Thymus (tissue), 14 donors: ENCODE measurements at places on chromosomes 16 and 17. TPM values are rescaled to one million over a fixed set of nuclear protein-coding genes. Genes with fewer than 3 reads are reported as not detected.

DNA sequence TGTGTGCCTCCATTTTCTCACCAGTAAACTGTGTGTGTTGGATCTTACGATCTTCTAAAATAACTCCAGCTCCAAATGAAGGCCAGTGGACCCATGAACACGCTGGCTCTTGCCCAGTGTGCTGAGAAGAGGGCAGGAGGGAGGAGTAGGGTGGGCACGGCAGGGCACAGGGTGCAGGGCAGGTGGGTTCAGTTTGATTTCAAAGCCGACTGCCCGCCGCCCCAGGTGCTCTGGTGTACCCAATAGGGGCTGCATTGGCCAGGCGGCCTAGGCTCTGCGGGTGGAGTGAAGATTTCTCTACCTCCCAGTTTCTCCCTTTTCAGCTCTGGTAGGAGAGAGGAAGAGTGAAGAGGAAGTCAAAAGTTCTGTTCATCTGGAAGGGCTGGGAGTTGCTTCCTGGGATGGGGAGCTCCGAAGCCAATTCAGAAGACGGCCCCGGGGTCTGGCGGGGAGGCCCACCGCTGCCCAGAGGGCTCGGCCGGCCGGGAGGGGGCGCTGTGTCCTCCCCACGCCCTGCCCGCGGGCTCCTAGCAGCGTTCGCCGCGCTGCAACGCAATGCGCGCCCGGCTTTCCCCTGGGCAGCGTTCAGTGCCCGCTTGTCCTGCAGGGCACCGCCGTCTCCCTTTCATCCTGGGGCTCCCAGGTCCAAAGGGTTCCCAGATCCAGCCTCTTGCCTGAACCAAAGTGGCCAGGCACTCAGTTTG is 1.1 kb upstream of the CRHR1 start:
- H3K36me3 ChIP-seq = no peaks in the 10 kb centered on the region
- H3K4me3 ChIP-seq = no peak overlapping the region
- no peak for DNase-seq
- H3K4me1 ChIP-seq = peaks cover 8% of the 10 kb centered on the region
- H3K27ac ChIP-seq = no peak overlapping the region

ODAD4 gene
- total RNA-seq = 0.61 TPM

DNA sequence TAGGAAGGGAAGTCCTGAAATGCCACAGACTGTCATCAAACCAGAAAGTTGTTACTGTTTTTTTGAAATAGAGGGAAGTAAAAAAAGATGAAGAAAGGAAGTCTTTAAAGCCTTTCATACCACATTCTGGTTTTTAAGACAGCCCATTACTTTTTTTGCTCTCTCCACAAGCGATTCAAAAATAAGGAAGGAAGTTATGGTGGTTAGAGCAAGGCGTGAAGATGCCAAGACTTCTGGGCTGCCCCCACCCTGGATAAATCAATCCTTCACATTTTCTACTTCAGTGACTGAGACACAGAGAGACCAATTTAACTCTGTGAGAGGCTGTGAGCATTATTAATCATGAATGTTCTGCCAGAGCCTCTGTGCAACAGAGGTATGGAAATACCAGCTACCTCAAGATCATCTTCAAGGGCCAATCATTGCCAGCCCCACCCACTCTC is 82.3 kb upstream of the BCAR1 start:
- no peak overlapping the region for H3K27ac ChIP-seq
- no peaks in the 10 kb centered on the region for H3K36me3 ChIP-seq
- no peak overlapping the region for H3K4me3 ChIP-seq

GRCh38 chr17:51524524-51524923 is 264.2 kb downstream of the UTP18 start:
- H3K27me3 ChIP-seq = peaks cover 2% of the 10 kb centered on the region
- H3K27ac ChIP-seq = no peak overlapping the region

PERCC1 gene
- total RNA-seq = not detected

DNA sequence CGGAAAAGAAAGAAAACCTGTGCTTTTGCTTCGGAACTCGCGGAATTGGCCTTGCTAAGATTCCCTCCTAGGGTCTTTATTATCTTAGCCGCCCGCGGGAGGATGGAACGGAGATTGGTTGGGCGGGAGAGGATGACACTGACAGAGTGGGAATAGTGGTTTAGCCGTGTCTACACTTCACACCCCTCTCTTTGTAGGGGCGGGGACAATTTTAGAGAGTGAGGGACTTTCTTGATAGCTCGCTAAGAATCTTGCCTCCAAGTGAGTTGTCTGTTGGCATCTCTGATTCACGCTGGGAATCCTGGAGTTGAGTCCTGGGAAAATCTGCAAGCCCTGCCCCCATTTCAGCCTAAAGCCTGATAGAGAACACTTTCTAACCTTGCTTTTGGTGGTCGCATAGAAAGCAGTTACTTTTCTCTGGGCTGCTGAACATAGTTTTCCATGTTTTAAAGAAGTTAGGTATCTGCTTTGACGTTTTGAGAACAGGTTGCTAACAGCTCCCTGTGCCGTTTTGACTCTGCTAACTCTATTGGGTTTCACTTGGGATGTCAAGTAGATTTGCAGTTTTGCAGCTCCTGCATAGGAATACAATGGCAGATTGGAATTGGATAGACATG is 697 bp downstream of the NOL11 start:
- peaks cover 13% of the 10 kb centered on the region for H3K4me1 ChIP-seq
- peak overlapping the region; percentile 90 for H3K4me3 ChIP-seq

GRCh38 chr16:27826893-27827289 is 236.6 kb downstream of the GSG1L start:
- H3K36me3 ChIP-seq = no peaks in the 10 kb centered on the region
- H3K4me1 ChIP-seq = no peaks in the 10 kb centered on the region
- no peak for DNase-seq

TNFRSF13B gene
- 0.14 TPM for total RNA-seq

GRCh38 chr17:2034806-2035540 is 5.0 kb downstream of the DPH1 start:
- no peak for DNase-seq
- peaks cover 14% of the 10 kb centered on the region for H3K36me3 ChIP-seq
- H3K4me3 ChIP-seq = no peak overlapping the region
- peaks cover 11% of the 10 kb centered on the region for H3K4me1 ChIP-seq
- no peaks in the 10 kb centered on the region for H3K27me3 ChIP-seq
- no peak overlapping the region for H3K27ac ChIP-seq

GRCh38 chr16:88309908-88310265 is 72.9 kb upstream of the ZNF469 start:
- H3K4me3 ChIP-seq = no peak overlapping the region
- no peaks in the 10 kb centered on the region for H3K4me1 ChIP-seq
- no peak overlapping the region for H3K27ac ChIP-seq
- no peak for DNase-seq
- no peaks in the 10 kb centered on the region for H3K36me3 ChIP-seq

DNA sequence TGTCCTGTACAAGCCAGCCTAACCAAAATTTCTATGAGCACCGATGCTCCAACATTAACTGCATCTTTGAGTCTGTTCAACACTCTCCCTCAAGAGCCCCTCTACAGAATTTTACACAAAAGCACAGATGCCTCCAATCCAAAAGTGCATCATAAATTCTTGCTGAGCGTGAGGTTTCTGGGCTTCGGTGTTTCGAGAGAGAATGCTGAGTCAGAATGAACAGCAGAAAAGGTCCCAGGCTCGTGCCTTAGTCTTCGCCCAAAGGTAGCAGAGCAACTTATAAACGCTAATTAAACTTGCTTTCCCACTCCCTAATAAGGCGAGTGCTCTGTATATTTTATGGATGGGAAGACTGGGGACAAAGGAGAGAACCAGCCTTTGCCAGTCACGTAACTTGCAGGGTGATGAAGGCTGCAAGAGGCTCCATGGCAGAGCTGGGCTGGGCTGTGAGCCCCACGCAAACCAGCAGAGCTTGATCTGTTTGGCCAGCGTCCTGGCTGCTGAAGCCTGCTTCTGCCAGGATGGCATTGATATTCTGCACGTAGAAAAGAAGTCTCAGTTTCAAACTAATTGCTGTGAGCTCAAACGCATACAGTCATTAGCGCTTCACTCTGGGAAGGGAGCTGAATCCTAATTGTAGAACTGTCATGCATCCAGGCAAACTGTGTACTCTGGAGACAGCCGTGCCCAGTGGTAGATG is 138.5 kb downstream of the DNAH9 start:
- H3K4me3 ChIP-seq = no peak overlapping the region
- no peak for DNase-seq
- H3K4me1 ChIP-seq = no peaks in the 10 kb centered on the region
- H3K27me3 ChIP-seq = no peaks in the 10 kb centered on the region

GRCh38 chr17:50051082-50051576 is 4.8 kb upstream of the ITGA3 start:
- no peak overlapping the region for H3K4me3 ChIP-seq
- H3K4me1 ChIP-seq = peaks cover 9% of the 10 kb centered on the region
- no peaks in the 10 kb centered on the region for H3K36me3 ChIP-seq
- no peak for DNase-seq
- H3K27ac ChIP-seq = no peak overlapping the region

GRCh38 chr16:13926464-13926863 is 6.5 kb downstream of the ERCC4 start:
- no peaks in the 10 kb centered on the region for H3K27me3 ChIP-seq
- H3K36me3 ChIP-seq = peaks cover 6% of the 10 kb centered on the region
- no peaks in the 10 kb centered on the region for H3K4me1 ChIP-seq
- no peak for DNase-seq
- no peak overlapping the region for H3K27ac ChIP-seq
- H3K4me3 ChIP-seq = no peak overlapping the region

CDYL2 gene
- 2.6 TPM for total RNA-seq
